ENCODE measurements at places on chromosomes 16 and 17.

DNA sequence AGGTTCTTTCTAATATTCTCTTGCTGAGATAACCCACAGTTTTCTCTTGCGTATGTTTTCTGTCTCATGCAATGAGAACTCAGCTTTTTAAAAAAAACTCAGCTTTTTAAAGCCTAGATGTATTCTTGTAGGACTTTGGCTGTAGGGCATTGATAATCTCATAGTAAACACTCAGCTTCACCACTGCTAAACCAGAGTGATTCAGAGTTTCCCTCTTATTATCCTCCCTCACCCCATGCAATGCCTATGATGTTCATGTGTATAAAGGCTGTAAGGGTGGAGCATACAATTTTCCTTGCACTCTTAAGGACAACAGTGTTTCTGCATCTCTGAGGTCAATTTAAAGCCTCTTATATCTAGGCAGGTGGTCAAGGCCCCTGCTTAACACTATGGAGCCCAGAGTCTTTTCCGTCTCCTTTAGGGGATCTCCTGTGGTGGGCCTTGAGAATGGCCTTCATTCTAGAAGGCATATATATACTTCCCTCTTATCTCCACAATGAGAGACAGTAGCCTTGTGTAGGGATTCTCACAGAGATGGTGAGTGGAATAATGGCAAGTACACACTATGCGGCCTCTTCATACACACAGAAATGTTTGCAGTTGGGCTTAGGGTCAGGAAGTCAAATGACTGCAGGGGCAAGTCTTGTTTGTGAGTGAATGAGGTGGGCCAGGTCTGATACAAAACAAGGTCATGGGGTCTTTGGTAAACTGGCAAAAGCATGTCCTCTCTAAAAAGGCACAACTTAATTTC, 279.6 kb downstream of the HS3ST3A1 start:
- peaks cover 13% of the 10 kb centered on the region for H3K4me1 ChIP-seq
- no peak overlapping the region for H3K27ac ChIP-seq
- no peaks in the 10 kb centered on the region for H3K36me3 ChIP-seq
- no peak for DNase-seq
- H3K27me3 ChIP-seq, result no peaks in the 10 kb centered on the region
- H3K4me3 ChIP-seq, result no peak overlapping the region

DNA sequence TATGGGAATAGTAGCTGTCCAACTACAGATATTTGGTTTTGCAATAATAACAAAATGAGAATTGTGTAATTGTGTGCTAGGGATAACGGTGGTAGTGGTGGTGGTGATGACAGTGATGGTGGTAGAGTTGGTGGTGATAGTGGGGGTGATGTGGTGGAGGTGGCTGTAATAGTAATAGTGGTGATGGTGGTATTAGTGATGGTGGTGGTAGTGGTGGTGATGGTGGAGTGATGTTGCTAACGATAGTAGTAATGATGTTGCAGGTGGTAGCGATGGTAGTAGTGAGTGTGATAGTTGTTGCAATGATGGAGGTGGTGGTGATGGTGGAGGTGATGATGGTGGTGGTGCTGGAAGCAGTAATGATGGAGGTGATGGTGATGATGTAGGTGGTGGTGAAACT, 94.4 kb downstream of the HS3ST3B1 start:
- DNase-seq, result no peak
- H3K36me3 ChIP-seq, result no peaks in the 10 kb centered on the region
- H3K27ac ChIP-seq, result no peak overlapping the region
- H3K4me3 ChIP-seq, result no peak overlapping the region
- peaks cover 12% of the 10 kb centered on the region for H3K27me3 ChIP-seq

GRCh38 chr17:68832109-68832802, 122.9 kb downstream of the ABCA8 start:
- H3K27ac ChIP-seq, result no peak overlapping the region
- no peak for DNase-seq
- H3K27me3 ChIP-seq, result peaks cover 40% of the 10 kb centered on the region
- H3K4me3 ChIP-seq, result no peak overlapping the region

GRCh38 chr17:74866198-74866835, 6.5 kb downstream of the FDXR start:
- H3K27ac ChIP-seq, result no peak overlapping the region
- no peak overlapping the region for H3K4me3 ChIP-seq
- peaks cover 22% of the 10 kb centered on the region for H3K4me1 ChIP-seq
- DNase-seq, result no peak
- peaks cover 19% of the 10 kb centered on the region for H3K27me3 ChIP-seq
- H3K36me3 ChIP-seq, result peaks cover 15% of the 10 kb centered on the region

DNA sequence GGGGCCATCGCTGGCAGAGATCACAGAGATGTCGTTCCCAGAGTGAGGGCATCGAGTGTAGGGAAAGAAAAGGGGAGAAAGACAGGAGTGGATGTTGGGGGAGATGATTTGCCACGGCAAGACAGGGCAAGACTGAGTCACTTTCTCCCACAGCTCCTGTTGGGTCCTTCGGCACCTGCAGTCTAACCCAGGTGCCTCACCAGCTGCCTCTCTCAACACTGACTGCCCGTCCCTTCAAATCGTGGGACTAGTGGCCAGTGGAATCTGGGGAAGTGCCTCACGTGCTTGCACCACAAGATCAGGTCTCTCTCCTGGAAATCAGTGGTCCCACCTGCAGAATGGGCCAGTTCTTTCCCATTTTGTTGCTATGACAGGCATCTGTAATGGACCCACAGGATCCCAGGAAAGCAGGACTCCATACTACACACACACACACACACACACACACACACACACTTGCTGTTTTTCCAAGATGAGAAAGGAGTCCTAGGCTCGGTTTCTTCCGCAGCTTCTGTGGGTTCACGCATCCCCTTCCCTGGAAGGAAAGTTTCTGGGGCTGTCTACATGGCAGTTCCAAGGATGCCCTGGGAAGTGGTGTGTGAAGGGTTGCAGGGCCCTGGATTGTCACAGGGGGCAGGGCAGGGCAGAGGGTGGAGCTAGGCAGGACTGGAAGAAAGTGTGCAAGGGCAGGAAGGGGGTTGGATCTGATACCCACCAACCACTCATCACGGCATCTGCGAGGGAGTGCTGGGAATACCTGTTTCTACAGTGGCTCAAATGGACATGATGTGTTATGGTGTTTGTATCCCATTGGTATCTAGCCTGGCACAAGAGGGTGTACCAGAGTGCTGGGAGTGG, 10.2 kb upstream of the CBX8 start:
- H3K4me1 ChIP-seq, result peaks cover 18% of the 10 kb centered on the region
- peaks cover 93% of the 10 kb centered on the region for H3K27me3 ChIP-seq
- H3K36me3 ChIP-seq, result no peaks in the 10 kb centered on the region
- H3K27ac ChIP-seq, result no peak overlapping the region

- no peak overlapping the region for H3K27ac ChIP-seq
- peaks cover 5% of the 10 kb centered on the region for H3K36me3 ChIP-seq
- H3K4me3 ChIP-seq, result peak overlapping the region; percentile 52
- H3K4me1 ChIP-seq, result peaks cover 40% of the 10 kb centered on the region
- peaks cover 22% of the 10 kb centered on the region for H3K27me3 ChIP-seq
Observed at GRCh38 chr17:45020354-45021138, 30.9 kb downstream of the DCAKD start.

DNA sequence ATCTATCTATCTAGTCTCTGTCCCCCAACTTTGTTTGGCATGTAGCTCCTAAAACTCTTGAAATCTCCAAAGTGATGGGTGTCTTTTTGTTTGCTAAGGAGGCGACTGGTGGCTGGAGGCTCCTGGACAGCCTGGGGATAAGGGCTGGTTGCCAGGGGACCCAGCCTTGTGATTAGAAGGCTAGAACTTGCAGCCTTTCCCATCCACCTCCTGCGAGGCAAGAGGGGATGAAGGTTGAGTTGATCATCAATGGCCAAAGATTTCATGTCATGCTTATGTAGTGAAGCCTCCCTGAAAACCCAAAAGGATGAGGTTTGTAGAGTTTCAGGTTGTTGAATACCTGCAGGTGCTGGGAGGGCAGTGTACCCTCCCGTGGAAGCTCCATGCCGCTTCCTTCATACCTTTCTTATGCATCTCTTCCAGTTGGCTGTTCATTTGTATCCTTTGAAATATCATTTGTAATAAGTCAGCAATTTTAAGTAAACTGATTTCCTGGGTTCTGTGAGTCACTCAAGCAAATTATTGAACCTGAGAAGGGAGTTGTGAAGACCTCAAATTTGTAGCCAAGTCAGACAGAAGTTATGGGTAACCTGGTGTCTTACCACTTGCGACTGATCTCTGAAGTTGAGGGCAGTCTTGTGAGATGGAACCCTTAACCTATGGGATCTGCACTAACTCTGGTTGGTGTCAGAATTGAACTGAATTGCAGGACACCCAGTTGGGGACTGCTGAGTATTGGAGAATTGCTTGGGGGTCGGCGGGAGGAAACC, 202.4 kb downstream of the SEC14L1 start:
- H3K27me3 ChIP-seq, result no peaks in the 10 kb centered on the region
- peaks cover 3% of the 10 kb centered on the region for H3K4me1 ChIP-seq
- no peak for DNase-seq
- no peak overlapping the region for H3K27ac ChIP-seq

DNA sequence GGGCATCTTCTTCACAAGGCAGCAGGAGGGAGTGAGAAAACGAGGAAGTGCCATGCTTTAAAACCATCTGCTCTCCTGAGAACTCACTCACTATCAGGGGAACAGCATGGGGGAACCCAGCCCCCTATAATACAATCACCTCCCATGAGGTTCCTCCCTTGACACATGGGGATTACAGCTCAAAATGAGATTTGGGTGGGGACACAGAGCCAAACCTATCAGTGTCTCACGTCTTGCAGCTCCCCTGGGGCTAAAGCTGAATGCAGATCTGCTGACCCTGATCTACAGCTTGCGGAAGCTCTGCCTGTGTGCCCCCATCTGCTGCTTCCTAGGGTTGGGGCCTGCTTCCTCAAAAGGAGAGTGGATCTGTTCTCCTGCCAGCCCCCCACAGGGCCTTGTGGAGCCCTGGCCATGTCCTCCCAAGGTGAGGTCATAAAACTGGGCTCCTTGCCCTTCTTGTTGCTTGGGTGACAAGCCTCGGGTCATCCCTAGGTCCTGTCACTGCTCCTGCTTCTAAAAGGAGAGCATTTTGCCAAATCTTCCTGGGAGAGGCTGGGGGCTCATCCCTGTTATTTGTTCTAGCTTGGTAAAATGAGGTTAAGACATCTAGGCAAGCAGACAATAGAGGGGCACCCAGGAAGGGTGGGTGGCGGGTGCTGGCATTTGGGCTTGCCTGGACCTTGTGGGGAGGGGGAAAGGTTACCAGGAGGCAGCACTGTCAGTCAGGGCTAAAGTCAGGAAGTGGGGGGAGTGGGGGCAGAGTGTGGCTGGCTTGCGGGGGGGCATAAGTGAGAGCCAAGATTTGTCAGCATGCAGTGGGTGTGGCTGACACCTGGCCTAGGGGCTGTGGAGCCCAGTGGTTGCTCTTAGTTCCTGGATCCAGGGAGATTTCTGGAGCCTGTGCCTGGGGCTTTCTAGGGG, 16.0 kb downstream of the KRT33A start:
- no peak for DNase-seq
- no peak overlapping the region for H3K4me3 ChIP-seq
- no peaks in the 10 kb centered on the region for H3K36me3 ChIP-seq
- no peak overlapping the region for H3K27ac ChIP-seq

DNA sequence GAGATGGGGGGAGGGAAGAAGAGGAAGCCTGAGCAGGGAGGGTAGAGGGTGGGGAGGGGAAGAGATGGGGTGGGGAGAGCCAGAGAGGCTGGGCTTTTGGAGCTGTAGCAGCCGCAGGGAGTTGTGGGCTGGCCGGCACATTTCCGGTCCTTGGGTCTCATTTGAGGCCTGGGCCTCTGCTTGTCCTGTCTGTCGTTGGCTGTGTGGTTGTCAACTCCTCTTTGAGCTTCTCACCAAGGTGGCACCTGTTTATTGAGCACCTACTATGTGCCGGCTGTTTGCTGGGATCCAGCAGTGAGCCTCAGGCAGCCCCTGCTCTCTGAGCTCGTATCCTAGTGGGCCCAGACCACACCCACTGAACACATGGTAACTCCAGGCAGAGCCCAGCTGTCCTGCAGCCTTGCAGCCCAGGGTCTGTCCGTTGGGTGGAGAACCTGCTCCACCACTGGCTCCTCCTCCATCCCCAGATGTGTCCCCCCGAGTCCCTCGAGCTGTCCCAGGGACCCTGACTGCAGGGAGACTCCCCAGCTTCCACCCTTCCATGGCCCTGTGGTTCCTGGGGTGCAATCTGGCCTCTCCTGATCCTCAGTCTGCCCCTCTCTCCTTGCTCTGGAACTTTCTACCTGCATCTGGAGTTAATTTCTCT, 164.9 kb downstream of the IRF8 start:
- H3K36me3 ChIP-seq, result no peaks in the 10 kb centered on the region
- DNase-seq, result no peak
- H3K27ac ChIP-seq, result no peak overlapping the region
- no peaks in the 10 kb centered on the region for H3K4me1 ChIP-seq
- no peak overlapping the region for H3K4me3 ChIP-seq

- no peak for DNase-seq
- no peaks in the 10 kb centered on the region for H3K27me3 ChIP-seq
- no peaks in the 10 kb centered on the region for H3K36me3 ChIP-seq
- H3K4me3 ChIP-seq, result no peak overlapping the region
- H3K4me1 ChIP-seq, result peaks cover 3% of the 10 kb centered on the region
- no peak overlapping the region for H3K27ac ChIP-seq
Observed at GRCh38 chr17:44633998-44634397, 22.3 kb upstream of the MEIOC start.

DNA sequence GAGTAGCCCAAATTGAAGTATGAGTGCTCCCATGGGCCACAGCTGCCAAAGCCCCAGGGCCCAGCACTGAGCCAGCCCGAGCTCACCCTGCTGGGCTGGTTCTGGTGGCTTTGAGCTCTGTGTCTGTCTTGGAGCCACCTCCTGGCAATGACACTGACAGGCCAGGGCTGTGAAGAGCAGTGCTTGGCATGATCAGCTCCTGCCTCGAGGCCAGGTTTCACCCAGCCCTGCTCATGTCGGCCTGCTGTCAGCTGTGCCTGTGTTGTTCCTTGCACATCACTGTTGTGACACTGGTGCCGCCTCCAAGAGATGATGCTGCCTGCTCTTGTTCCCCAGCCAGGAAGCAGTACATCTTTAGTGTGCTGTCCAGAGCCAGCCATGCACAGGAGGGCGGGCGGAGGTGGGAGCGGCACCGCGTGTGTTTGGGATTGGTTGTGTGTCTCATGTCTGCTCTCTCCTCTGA, 26.0 kb downstream of the PLD6 start:
- H3K27me3 ChIP-seq, result no peaks in the 10 kb centered on the region
- peaks cover 3% of the 10 kb centered on the region for H3K4me1 ChIP-seq
- no peak for DNase-seq
- H3K4me3 ChIP-seq, result no peak overlapping the region

- no peaks in the 10 kb centered on the region for H3K36me3 ChIP-seq
- H3K4me3 ChIP-seq, result peak overlapping the region; percentile 42
- peaks cover 27% of the 10 kb centered on the region for H3K4me1 ChIP-seq
- no peaks in the 10 kb centered on the region for H3K27me3 ChIP-seq
- no peak for DNase-seq
Observed at GRCh38 chr17:76268015-76268749, 3.0 kb downstream of the UBALD2 start.

All from mesothelial cell of epicardium (in vitro differentiated cells).